Activated CD8-positive, alpha-beta memory T cell treated with anti-CD3 and anti-CD28 coated beads for 1 hour (primary cell): ENCODE measurements at places on chromosomes 13 and 19.

- DNase-seq, result no peak
Observed at GRCh38 chr13:35957241-35957731, 173.9 kb downstream of the DCLK1 start.

DNA sequence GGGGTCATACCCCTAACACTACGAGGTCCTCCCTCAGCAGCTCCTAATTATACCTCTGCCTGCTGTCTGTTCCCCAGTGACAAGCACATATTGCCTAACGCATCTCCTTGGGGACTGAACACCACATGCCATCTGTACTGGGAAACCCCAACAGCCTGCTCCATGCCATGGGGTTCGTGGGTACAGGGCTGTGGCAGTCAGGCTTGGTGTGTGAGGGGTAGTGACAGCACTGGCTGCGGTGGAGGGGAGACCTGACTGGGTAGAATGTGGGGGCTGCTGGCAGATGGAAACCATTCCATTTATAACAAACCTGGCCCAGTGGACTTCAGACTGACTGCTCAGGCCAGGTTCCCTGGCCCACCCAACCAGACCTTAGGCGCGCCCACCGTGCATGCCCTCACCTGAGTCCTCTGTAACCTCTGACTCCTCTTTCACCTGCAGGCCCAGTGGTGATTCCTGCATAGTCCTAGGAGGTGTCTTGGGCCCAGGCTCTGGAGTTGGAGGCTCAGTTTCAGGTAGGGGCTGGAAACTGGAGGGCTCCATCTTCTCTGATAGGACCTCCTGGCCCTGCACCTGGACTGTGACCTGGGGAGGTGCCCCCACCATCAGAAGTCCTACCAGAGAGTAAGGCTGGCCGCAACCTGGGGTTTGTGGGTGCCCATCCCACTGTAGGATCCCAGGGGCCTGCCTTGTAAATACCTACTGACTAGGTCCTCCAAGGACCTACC, 3.0 kb downstream of the MZF1 start:
- no peak for DNase-seq

DNA sequence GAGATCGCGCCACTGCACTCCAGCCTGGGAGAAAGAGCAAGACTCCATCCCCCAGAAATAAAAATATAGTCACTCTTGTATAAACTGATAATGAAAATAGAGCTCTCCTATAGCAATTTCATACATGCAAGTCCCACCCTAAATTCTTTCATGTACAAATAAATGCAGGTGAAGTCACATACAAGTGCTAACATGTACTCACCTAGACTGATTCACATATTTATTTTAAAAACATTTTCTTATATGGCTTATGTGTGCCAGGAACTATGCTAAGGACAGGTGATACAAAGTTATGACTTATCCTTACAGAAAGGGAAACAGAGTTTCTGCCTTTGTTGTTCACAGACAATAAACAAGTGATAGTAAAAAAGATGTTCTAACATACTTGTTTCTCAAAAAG, 32.0 kb downstream of the USP12 start:
- no peak for DNase-seq

GRCh38 chr13:98144801-98145350, 2.0 kb downstream of the FARP1 start:
- no peak for DNase-seq

GRCh38 chr13:106815545-106815944, 247.6 kb upstream of the ARGLU1 start:
- DNase-seq, result no peak
